SJSA1 (cell line): ENCODE measurements at places on chromosomes 12 and 14. TPM values are rescaled to one million over a fixed set of nuclear protein-coding genes. Genes with fewer than 3 reads are reported as not detected.

- DNase-seq: no peak
- H3K27me3 ChIP-seq: no peaks in the 10 kb centered on the region
- H3K27ac ChIP-seq: no peak overlapping the region
- H3K4me3 ChIP-seq: no peak overlapping the region
- no peaks in the 10 kb centered on the region for H3K4me1 ChIP-seq
Measured at GRCh38 chr12:120922279-120922678, 18.1 kb upstream of the SPPL3 start.

GRCh38 chr12:52587563-52587962 lies 13.7 kb downstream of the KRT72 start:
- no peak overlapping the region for H3K27ac ChIP-seq
- DNase-seq: no peak
- H3K36me3 ChIP-seq: no peaks in the 10 kb centered on the region

DNA sequence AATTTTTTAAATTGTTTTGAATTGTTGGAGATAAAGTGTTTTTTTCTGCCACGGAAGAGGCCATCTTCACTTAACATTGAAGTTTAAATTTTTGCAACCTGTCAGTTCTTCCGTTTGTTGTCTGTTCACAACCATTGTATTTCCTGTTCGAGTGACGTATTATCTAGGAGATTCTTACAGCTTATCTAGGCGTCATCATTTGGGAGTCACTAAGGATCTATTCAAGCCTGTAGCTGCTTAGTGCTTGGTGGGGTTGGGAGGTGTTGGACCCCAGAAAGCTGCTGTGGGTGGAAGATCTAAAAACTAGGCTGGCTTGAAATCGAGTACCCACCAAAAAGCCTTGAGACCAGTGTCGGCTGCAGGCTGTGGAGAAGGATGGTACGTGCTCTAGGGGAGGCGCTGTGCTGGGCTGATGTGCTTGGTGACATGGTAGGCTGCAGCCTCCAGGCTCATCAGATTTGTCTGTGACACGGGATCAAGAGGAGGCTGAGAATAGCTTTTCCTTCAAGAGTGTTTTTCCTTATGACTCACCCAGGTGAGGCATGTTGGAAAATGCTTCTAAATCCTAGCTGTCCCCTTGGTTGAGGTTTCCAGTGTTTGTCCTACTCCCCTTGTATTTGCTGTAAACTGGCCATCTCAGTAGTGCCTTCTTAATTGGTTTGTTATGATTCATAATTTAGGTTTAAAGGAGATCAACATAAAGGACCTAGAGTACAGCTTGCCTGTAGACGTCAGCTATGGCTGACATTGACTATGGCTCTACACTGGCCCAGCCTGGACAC lies 57.8 kb downstream of the ATG14 start:
- H3K4me3 ChIP-seq: no peak overlapping the region
- no peak for DNase-seq
- H3K36me3 ChIP-seq: peaks cover 35% of the 10 kb centered on the region
- H3K27me3 ChIP-seq: no peaks in the 10 kb centered on the region
- H3K27ac ChIP-seq: no peak overlapping the region

GRCh38 chr12:25254271-25254880 lies 3.6 kb upstream of the KRAS start:
- H3K27ac ChIP-seq: no peak overlapping the region
- H3K4me3 ChIP-seq: no peak overlapping the region
- peaks cover 9% of the 10 kb centered on the region for H3K36me3 ChIP-seq
- no peaks in the 10 kb centered on the region for H3K27me3 ChIP-seq
- H3K4me1 ChIP-seq: peaks cover 7% of the 10 kb centered on the region

DNA sequence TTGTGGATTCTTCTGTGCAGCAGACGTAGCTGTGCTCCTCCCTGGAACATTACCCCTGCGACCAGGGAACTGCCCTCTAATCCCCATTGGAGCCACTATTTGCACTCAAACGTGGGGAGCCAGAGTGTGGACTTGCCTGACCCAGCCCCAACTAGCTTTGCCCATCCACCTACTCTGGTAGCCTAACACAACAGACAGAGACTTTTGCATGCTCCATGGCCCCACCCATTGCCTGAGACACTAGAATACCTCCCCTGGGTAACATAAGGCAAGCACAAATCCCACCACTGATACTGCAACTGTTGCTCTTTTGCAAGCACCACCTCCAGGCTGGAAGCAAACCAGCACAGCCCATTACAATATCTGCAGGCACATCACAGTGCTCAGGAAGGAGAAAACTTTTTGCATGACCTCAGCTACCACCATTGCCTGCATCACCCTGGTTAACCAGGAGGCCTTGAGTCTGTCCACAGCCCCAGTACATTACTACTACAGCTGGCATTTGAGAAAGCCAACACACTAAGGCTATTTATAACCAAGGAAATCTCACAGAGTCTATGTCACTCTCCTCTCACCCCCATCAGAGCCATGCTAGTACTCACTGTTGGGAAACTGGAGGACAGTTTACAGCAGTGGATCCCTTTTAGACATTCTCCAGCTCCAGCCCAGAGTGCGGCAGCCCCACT lies 15.0 kb downstream of the CEP128 start:
- H3K4me3 ChIP-seq: no peak overlapping the region
- H3K27me3 ChIP-seq: no peaks in the 10 kb centered on the region
- no peaks in the 10 kb centered on the region for H3K36me3 ChIP-seq
- DNase-seq: no peak
- H3K27ac ChIP-seq: no peak overlapping the region

DNA sequence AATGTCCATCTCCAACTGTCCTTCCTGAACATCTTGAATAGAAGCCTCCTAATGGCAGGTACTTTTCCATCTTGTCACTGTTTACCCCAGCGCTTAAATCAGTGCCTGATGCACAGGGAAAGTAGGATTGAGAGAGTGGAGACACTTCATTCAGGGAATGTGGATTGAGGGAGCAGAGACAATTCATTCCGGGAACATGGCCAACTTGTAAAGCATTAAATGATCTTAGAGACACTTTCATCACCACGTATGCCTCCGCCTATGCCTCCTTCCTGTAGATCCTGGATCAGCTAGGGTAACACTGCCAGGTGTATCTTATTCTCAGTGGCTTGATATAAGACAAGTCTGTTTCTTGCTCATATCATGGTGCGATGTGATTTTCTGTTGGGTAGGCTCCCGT lies 67.6 kb upstream of the CSRP2 start:
- H3K27ac ChIP-seq: no peak overlapping the region
- no peak overlapping the region for H3K4me3 ChIP-seq
- no peaks in the 10 kb centered on the region for H3K36me3 ChIP-seq
- no peak for DNase-seq

- no peak for DNase-seq
- H3K27me3 ChIP-seq: no peaks in the 10 kb centered on the region
- peaks cover 6% of the 10 kb centered on the region; the same call in 1 of the 2 replicates for H3K4me1 ChIP-seq
- H3K36me3 ChIP-seq: no peaks in the 10 kb centered on the region
- no peak overlapping the region for H3K4me3 ChIP-seq
Measured at GRCh38 chr14:50600849-50601248, 40.9 kb downstream of the ATL1 start.

DNA sequence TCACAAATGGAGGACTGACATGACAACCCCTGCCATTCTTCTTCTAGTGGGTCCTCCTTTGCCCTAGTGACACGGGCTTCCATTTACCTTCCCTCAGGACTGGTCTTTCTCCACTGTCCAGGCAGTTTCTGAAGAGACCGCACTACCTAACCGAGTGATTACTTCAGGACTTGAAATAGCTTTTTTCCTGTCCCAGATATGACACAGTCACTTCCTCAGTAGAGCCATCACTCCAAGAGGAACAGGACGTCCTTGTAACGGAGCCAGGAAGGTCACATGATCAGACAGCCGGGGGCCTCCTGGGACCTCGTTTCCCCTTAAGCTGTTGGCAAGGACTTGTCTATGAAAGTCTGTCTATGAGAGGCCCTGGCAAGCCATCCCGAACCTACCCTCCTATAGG lies 62.3 kb downstream of the FOS start:
- no peaks in the 10 kb centered on the region for H3K27me3 ChIP-seq
- no peaks in the 10 kb centered on the region for H3K36me3 ChIP-seq
- H3K27ac ChIP-seq: no peak overlapping the region
- DNase-seq: no peak
- H3K4me1 ChIP-seq: no peaks in the 10 kb centered on the region
- no peak overlapping the region for H3K4me3 ChIP-seq

DNA sequence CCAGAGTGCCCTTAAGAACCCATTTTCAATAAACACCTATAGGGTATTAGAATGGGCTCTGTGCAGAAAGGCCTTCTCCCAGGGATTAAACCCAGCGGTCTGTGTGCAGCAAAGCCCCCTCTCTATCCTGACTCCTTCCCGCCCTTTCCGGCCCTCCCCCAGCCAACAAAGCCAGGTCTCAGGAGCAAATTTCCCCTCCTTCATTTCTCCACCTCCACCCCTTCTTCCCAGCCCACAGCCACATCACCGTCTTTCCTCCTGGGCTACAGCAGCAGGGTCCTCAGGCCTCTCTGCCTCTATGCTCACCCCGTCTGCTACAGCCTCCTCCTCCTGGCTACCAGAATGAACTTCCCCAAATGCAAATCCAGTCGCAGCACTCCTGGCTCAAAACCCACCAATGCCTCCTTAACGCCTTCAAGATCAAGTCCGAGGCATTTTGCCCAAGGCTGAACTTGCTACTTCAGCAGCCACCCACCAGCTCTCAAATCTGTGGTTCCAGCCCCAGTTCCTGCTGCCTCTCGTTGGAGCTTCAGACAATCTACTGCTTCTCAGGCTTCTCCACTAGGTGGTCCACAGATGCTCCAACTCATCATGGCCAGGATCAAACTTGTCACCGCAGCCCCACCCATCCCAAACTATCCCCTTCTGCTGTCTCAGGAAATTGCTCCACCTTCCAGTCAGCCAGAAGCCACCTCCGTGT lies 134.8 kb downstream of the BCL11B start:
- no peaks in the 10 kb centered on the region for H3K27me3 ChIP-seq
- H3K27ac ChIP-seq: no peak overlapping the region
- H3K4me1 ChIP-seq: no peaks in the 10 kb centered on the region
- DNase-seq: peak; percentile 28
- H3K36me3 ChIP-seq: no peaks in the 10 kb centered on the region

- no peaks in the 10 kb centered on the region for H3K36me3 ChIP-seq
- no peak for DNase-seq
- no peak overlapping the region for H3K4me3 ChIP-seq
Measured at GRCh38 chr14:36517242-36518030, 2.6 kb downstream of the NKX2-1 start.

- no peaks in the 10 kb centered on the region for H3K27me3 ChIP-seq
- H3K4me1 ChIP-seq: 0 out of 2 replicates have a peak, but pooled peaks cover 8% of the 10 kb centered on the region
Measured at GRCh38 chr12:50914872-50915484, 37.4 kb upstream of the HIGD1C start.

GRCh38 chr12:121279507-121279915 lies 17.0 kb downstream of the CAMKK2 start:
- no peaks in the 10 kb centered on the region for H3K27me3 ChIP-seq
- H3K4me3 ChIP-seq: no peak overlapping the region
- no peak for DNase-seq

- H3K27ac ChIP-seq: no peak overlapping the region; the same call in 1 of the 2 replicates
- no peaks in the 10 kb centered on the region; the same call in 1 of the 2 replicates for H3K27me3 ChIP-seq
- H3K36me3 ChIP-seq: no peaks in the 10 kb centered on the region
Measured at GRCh38 chr14:32203928-32204357, 874 bp upstream of the RNU6-8 start.

GRCh38 chr12:128817111-128818015 lies 6.4 kb downstream of the SLC15A4 start:
- H3K36me3 ChIP-seq: peaks cover 48% of the 10 kb centered on the region
- H3K4me3 ChIP-seq: no peak overlapping the region
- peak; percentile 63 for DNase-seq
- H3K27me3 ChIP-seq: no peaks in the 10 kb centered on the region
- H3K4me1 ChIP-seq: peaks cover 48% of the 10 kb centered on the region

- H3K4me1 ChIP-seq: no peaks in the 10 kb centered on the region
- H3K27me3 ChIP-seq: no peaks in the 10 kb centered on the region
- no peaks in the 10 kb centered on the region for H3K36me3 ChIP-seq
- DNase-seq: no peak
- H3K27ac ChIP-seq: no peak overlapping the region
Measured at GRCh38 chr14:81153187-81153586, 67.6 kb downstream of the GTF2A1 start.

- H3K4me1 ChIP-seq: peaks cover 43% of the 10 kb centered on the region
- peaks cover 65% of the 10 kb centered on the region for H3K36me3 ChIP-seq
- H3K27me3 ChIP-seq: no peaks in the 10 kb centered on the region
- H3K4me3 ChIP-seq: no peak overlapping the region
- no peak overlapping the region for H3K27ac ChIP-seq
Measured at GRCh38 chr12:53068811-53069585, 10.2 kb downstream of the SPRYD3 start.

GRCh38 chr12:128007250-128007649 lies 259.7 kb upstream of the TMEM132C start:
- no peak overlapping the region for H3K27ac ChIP-seq
- peaks cover 13% of the 10 kb centered on the region for H3K4me1 ChIP-seq
- DNase-seq: no peak
- no peaks in the 10 kb centered on the region for H3K36me3 ChIP-seq

DNA sequence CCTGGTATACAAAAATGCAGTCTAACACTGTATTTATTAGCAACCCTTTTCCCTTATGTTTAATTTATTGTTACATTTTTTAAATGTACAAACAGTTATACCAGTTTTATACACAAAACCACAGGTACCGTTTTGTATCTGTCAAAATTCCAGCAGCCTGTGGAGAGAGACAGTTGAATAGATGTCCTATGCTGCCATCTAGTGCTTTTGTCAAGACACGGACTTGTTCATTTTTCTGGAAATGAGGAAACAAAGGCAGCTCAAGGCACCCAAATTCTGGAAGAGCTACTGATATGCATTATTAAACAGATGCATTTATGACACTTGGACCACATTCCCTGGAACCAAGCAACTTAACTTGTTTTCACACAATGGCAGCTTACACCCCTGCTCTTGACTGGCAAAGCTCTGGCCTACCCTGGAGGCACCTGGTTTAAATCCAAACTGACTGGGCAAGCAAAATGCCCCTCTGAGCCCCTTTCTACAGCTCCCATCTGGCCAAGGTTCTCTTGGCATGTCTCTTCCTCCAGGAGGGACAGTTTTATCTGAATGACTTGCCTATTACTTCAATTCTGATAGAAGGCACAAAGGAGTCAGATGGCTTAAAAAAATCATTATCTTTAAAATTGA lies 286.9 kb upstream of the PRKD1 start:
- H3K27ac ChIP-seq: no peak overlapping the region
- H3K4me3 ChIP-seq: no peak overlapping the region
- no peaks in the 10 kb centered on the region for H3K36me3 ChIP-seq
- H3K27me3 ChIP-seq: no peaks in the 10 kb centered on the region
- DNase-seq: no peak
- peaks cover 26% of the 10 kb centered on the region for H3K4me1 ChIP-seq

- no peaks in the 10 kb centered on the region for H3K36me3 ChIP-seq
- no peak for DNase-seq
- H3K4me1 ChIP-seq: no peaks in the 10 kb centered on the region
- no peak overlapping the region for H3K27ac ChIP-seq
- H3K27me3 ChIP-seq: no peaks in the 10 kb centered on the region
- no peak overlapping the region for H3K4me3 ChIP-seq
Measured at GRCh38 chr12:29291226-29291625, 89.7 kb downstream of the ERGIC2 start.

Gene GLI1
- 225 and 323 TPM in 2 replicates for total RNA-seq

Gene CEBPE
- total RNA-seq: not detected in 2 replicates

Gene NUP37
- total RNA-seq: 72.9 and 85.3 TPM in 2 replicates

Gene ZC2HC1C
- 0.34 and 5.5 TPM in 2 replicates for total RNA-seq

Gene INHBC
- total RNA-seq: 0.18 and 0.88 TPM in 2 replicates

Gene SYNDIG1L
- total RNA-seq: not detected in 2 replicates
